ENCODE measurements at places on chromosomes 4 and X.

- DNase-seq, result no peak
Measured at GRCh38 chrX:120575379-120576114, 14.8 kb upstream of the CUL4B start.

- no peak for DNase-seq
Measured at GRCh38 chr4:124105212-124105611, 607.3 kb downstream of the ANKRD50 start.

DNA sequence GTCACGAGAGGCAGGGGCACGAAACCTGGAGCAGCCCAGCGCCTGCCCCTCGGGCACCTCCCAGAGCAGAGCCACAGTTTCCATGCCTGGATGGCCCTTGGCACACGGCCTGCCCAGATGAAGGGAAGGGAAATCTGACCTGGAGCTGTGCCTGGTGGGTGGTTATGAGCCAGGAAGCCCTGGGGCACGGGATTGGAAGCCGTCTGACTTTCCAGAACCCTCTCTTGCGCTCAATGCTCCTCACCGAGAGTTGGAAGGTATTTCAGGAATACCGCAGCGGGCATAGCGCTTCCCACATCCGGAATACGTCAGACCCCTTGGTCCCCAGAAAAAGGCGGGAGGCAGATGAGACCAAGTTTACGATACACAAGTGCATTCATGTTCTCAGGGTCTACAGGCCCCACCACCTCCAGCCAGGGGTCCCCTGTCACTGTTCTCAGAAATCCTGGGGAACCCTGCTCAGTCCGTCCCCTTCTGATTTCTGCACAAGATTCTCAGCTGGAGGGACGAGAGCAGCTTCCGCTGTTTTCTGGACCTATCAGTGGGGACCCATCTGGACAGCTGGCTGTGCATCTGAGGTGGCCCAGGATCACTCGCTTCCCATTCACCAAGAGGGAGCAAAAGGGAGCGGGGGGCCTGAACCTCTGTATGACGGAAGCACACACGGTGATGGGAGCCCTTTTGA lies 172.9 kb downstream of the AFAP1 start:
- no peak for DNase-seq

DNA sequence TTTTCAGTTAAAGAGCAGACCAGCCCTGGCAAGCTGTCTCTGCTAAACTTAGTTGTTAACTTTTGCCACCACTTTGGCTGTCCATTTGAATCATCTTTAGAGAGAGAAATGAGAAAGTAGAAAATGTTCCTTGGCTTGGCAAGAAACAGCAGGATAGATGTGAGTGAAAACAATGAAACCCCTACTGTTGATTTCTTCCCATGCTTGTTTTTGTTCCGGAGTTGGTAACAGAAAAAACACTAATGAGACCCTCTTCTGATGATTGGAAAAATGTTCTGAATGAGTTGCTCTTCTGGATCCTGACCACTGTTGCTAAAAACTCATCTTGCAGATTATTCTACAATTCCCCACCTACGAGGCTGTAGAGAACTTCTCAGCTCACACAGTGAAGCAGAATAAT lies 203.3 kb downstream of the MAPK10 start:
- DNase-seq, result peak; percentile 28

DNA sequence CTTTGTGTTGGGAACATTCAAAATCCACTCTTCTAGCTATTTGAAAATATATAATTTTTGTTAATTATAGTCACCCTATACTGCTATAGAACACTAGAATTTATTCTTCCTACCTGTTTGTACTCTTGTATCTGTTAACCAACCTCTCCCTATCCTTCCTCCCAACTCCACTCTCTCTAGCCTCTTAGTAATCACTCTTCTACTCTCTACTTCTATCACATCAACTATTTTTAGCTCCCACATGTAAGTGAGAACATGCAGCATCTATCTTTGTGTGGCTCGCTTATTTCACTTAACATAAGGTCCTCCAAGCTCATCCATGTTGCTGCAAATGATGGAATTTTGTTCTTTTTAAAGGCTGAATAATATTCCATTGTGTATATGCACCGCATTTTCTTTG lies 537.3 kb downstream of the MID1IP1 start:
- DNase-seq, result no peak

DNA sequence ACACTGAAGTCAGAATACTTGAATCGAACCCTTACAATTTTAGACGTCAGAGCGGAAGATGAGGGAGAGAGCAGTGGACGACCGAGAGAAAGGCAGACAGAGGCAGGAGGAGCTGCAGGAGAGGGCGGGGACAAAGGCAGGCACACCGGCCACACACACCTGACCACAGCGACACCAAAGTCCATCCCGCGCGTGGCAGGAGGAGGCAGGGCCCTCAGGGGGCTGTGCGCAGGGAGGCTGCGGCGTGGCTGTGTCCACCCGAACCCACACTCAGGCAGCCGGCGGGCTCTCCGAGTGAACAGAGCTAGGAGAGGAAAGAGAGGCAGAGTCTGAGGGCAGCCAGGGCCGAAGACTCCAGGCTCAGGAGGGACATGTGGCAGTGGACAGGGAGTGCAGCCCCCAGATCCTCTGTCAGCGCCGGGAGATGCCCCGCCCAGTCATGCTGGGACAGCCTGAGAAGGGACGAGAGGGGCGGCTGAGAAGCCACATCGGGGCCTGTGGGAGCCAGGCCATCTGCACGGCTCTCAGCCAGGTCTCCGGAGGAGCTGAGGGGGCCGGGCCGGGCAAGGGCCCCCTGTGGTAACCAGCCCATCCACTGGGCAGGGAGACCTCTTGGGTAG lies 20.1 kb downstream of the GAK start:
- DNase-seq, result no peak

- no peak for DNase-seq
Measured at GRCh38 chr4:8557151-8558076, 22.8 kb upstream of the GPR78 start.

DNA sequence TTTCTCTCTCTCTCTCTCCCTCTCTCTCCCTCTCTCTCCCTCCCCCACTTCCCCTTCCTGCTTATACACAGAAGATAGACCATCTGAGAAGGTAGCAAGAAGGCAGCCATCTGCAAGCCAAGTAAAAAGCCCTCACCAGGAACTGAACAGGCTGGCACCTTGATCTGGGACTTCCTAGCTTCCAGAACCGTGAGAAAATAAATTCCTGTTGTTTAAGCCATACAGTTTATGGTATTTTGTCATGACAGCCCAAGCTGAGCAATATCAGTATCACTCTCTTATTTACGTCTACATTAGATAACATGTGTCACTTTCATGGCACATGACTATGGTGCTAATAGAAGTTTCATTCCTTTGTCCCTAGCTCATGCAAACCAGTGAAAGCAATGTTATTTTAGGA lies 581.1 kb downstream of the INPP4B start:
- DNase-seq, result no peak

DNA sequence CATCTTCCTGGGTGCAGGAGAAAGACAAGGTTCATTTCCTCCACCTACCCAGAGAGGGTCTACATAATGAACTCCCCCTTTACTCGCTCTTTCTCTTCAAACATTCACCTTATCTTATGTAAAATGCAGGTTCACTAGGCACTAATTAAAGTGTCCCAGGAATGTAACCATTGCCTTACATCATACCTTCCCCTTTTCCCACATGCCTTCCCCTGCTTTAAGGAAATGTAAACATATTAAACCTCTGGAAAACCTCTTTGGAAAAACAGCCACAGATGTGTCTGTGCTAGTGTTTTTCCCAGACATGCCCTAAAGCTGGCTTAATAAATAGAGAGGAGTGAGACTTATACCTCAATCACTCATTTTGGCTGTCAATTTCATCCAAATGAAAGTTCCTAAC lies 15.8 kb downstream of the TBC1D9 start:
- no peak for DNase-seq

DNA sequence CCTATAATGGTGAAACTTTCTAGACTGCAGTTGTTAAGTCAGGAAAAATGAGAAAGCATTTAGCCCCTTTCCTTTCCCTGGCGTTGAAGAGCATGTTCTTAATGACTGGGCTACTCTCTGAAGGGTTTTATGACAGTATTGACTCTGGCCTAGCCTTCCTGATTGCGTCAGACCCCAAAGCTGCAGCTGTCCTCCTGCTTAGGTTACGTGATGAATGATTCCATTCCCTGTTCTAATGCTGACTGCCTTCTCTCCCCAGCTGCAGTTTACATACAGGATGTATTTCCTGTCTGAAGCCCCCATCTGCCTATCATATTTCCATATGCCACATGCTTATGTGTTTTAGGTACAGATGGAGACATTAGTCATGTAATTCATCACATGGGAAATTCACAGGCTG lies 105.8 kb upstream of the EGFL6 start:
- peak; percentile 45 for DNase-seq

DNA sequence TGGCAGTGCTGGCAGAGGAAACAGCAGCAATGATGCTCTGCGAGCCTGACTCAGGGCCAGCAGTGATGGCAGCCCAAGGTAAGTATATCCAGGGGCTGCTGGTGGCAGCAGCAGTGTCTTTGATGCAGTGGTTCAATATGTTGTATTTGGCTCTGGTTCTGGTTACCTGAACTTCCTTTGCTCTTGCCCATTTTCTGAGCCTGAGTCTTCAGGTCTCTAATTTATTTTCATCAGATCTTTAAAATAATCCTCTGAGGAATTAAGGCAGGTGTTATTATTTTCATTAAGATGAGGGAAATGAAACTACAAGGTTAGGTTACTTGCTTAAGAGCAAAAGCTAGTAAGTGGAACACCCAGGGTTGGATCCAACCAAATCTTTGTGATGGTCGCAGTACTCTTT lies 102.8 kb upstream of the BMP2K start:
- no peak for DNase-seq

GRCh38 chr4:70179811-70180210 lies 15.7 kb upstream of the ODAM start:
- no peak for DNase-seq

GRCh38 chr4:53777244-53777984 lies 186.1 kb upstream of the LNX1 start:
- DNase-seq, result no peak

DNA sequence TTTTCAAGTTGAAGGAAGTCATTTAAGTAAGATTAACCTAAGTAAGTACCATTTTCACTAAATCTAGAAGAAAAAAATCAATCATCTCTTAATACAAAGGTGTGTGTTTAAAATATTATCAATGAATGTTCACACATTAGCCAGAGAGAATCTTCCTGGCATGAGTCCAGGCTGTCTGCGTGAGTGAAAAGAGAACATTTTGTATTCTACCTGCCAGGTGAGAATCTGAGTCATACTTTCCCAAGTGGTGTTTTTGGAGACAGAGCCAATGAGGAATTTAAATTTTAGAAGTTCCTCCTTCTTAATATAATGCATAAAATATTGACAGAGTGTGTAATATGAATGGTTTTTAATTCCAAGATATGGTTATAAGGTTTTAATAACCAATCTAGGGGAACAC lies 371.8 kb upstream of the NR3C2 start:
- no peak for DNase-seq

DNA sequence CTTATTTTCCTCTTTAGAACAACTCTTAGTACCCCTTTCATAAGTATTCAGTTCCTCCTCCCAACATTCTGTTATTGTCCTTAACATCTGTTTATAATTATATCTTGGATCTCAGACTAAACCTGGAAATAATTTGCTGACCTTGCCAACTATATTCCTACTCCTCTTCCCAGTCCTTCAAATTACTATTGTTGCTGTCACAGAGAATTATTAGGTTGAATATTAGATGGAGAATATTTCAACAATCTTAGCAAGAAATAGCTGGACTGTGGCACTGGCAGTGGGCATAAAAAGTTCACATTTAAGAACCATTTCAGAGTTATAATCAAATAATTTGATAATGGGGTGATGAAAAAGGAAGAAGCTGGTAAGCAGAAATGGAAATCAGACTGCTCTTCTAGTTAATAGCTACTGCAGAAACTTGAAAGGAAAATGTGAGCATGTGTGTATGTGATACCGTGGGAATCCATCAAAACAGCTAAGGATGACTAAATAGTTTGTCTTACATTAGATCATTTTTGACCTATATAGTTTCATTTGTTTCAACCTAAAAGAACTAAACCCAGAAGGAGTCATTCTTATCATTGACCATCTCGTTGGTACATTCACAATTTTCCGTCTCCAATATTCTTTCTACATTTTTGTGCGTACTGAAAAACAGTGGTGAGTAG lies 43.3 kb upstream of the PRDM8 start:
- DNase-seq, result no peak

DNA sequence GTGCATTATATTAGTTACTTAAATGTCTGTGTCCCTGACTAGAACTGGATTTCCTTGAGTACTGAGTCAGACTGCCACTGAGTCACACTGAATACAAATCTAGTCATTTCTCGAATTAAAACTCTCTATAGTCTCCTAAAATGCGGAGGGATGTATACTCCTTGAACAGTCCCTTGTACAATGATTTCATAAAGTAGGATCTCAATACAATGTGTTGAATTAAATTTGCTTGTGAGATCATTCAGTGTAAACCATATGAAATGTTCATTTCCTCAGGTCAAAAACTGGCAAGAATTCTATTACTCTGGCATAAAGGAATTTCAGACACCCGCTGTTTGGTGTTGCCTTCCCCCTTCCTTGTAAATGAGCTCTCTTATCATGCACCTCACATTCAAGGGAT lies 17.5 kb upstream of the FAM241A start:
- no peak for DNase-seq

GRCh38 chr4:95220205-95221175 lies 328.3 kb downstream of the UNC5C start:
- DNase-seq, result no peak

DNA sequence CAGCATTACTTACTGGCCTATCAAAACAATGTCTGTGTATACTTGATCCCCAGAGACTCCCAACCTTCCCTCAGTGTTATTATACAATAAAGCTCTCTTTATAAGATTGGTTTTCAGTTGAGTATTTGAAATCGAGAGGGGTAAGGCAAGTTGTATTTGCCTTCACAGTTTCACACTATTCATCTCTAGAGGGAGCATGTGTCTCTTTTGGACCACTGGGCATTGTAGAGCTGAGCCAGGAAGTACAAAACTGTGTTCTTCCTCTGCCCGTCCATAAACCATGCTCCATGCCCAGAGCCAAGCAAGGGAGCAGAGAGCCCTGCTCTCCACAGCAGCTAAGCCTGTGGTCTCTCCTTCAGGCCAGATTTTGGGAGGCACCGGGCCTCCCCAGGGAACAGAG lies 61.5 kb upstream of the HHIP start:
- DNase-seq, result no peak

- no peak for DNase-seq
Measured at GRCh38 chr4:73505567-73505966, 24.0 kb downstream of the AFM start.

DNA sequence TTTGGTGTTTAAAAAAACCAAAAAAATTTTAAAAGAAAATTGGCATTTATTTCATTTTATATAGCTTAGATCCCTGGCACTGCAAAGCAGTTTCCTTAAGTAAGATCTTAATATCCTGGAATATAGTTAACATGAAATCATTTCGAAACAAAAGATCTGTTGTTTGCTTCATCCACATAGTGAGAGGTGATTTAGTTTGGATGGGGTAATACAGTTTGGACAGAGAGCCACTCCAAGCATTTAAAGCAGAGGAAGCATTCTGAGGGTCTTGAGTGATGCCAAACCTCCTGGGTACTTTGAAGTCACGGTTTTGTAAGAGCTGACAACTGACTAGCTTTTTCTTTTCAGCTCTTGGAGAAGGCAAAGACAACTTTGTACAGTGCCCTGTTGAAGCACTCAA lies 28.7 kb downstream of the NOCT start:
- no peak for DNase-seq

- DNase-seq, result no peak
Measured at GRCh38 chr4:141035920-141036319, 97.3 kb downstream of the RNF150 start.

GRCh38 chr4:126552321-126552720 lies 1080.4 kb upstream of the INTU start:
- no peak for DNase-seq
